Effector memory CD4-positive, alpha-beta T cell (primary cell): ENCODE measurements at places on chromosomes 6 and 20.

GRCh38 chr20:8796088-8796660 is 272.7 kb upstream of the PLCB4 start:
- no peak for DNase-seq

DNA sequence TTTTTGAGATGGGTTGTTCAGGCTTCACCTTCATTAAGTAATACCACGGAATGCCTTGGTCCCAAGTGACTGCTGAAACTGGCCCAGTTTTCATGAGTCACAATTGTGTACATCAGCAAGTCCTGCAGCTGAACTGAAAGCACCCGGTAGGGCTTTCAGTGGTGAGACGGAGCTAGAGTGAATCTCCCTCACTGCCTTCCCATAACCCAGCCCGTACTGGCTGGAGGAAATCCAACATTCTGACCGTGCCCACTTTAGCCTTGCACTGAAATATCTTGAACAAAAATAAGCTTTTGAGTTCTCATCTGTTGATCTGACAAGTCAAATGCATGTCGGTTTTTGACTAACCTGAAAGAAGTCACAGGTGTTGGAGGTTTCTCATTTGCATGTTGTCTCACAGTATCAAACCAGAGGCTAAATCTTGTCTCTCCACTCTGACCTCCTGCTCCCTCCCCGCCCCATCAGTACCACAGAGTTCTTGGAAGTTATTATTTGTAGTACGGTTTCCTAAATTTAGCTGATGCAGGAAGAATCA is 35.9 kb downstream of the DUSP22 start:
- DNase-seq: no peak

DNA sequence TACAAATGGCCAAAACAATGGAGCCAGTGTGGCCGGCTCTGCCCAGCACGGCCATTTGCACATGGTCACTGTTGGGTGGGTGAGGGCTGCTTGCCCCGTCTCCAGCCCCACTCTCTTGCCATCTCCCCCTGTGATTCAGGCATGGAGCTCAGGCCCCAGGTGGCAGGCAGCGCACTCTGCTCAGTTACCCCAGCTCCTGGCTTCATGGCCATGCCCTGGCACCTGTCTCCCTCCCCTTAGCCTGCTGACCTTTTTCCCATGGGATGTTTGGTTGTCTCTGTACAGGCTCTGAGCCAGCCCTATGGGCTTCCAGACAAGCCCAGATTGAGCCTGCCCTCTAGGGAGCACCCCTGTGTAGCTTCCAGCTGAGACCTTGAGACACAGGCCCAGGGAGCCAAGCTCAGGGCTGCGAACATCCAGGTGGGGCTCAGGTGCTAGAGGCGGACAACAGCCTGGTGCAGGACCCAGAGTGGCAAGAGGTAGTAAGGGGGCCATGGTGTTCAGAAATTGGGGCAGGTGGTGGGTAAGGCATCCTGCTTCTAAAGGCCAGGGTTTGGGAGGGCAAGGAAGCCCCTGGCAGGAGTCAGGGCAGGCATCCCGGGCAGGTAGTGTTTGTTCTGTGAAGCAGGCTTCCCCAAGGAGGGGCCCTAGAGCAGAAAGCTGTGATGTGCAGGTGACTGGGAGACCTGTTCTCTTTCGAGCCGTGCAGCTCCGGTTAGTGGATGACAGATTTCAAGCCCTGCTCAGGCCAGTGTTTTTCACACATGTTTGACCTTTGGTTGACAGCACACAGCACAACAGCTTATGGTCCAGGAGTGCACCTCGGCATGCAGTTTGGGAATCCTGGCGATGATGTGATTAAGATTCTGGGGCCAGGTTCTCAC is 17.7 kb downstream of the SYNJ2 start:
- no peak for DNase-seq

DNA sequence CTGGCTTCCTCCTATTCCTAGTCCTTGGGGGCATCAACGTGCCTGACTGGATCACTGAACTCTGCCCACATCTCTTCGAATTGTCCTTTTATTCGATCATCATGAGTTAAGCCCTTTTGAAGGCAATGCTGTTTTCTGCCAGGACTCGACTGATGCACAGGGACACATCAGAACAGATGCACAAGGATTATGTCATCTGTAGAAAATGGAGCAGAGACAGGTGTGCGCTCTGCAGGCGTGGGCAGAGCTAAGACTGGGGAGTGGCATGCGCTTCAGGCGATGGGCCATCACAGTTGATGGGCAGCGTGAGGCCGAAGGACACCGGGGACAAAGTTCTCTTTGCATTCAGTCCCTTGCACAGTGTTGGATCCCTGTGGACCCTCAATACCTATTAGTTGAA is 13.1 kb downstream of the GABRR1 start:
- DNase-seq: no peak

GRCh38 chr20:36040571-36040970 is 72.2 kb downstream of the CNBD2 start:
- no peak for DNase-seq

- no peak for DNase-seq
Measured at GRCh38 chr6:95364016-95364604, 213.2 kb upstream of the MANEA start.

GRCh38 chr20:24208652-24209051 is 220.1 kb upstream of the GGTLC1 start:
- DNase-seq: no peak

- no peak for DNase-seq
Measured at GRCh38 chr20:61493798-61494305, 241.8 kb downstream of the CDH4 start.

- DNase-seq: no peak
Measured at GRCh38 chr6:56693246-56693607, 50.5 kb upstream of the DST start.

GRCh38 chr6:30882759-30883684 is 1.3 kb upstream of the DDR1 start:
- no peak for DNase-seq

DNA sequence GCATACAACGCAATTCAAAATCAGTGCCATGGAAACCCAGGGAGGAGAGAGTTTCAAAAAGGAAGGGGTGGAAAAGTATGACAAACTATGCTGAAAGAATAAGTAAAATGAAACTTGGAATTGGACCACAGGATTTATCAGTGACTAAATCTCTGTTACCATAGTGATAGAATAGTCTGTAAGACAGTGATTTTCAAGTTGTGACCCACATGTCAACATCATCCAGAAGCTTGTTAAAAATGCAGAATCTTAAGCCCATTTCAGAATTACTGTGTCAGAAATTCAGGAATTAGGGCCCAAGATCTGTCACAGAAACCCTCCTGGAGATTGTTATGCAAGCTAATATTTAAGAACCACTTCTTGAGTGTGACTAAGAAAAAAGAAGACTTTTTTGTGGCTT is 417.7 kb upstream of the JAG1 start:
- DNase-seq: no peak

DNA sequence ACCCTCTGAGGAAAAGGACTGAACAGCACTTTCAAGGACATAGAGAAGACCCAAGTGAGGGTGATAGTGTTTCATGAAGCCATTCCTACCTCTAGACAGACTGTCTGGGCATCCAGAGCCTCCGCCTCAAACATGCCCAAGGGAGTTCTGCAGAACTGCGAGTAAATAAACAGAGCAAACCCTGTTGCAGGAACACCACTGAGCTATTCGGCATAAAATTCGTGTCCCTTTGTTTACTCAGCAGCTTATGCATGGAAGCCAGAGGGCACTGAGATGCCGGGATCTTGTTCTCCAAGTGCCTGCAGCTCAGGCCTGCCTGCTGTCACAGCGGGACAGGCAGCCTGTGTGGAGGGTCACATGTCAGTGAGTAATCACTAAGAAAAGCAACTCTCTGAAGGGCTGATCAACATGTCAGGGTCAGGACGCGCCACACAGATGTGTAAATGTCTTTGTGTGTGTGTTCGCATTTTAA is 164.9 kb upstream of the HEY2 start:
- DNase-seq: no peak

DNA sequence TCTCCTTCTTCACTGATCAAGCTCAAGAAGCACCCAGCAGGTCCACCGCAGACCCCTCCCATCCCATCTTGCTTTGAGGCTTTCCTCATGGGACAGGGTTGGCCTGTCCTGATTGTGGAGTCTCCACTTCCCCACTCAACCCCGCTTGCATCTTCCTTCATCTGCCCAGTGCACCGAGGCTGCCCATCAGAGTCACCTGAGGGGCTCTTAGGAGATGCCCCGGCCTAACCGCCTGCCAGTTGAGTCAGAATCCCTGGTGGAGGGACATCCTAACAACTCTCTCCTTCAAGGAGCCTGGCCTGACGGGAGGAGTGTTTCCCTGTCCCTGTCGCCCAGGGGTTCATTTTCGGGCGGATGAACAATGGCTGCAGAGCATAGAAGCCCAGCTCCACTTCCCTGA is 46.1 kb downstream of the RBM38 start:
- DNase-seq: no peak

GRCh38 chr6:47034421-47034820 is 7.7 kb downstream of the ADGRF1 start:
- no peak for DNase-seq

- no peak for DNase-seq
Measured at GRCh38 chr6:30893001-30893591, 8.8 kb downstream of the DDR1 start.

DNA sequence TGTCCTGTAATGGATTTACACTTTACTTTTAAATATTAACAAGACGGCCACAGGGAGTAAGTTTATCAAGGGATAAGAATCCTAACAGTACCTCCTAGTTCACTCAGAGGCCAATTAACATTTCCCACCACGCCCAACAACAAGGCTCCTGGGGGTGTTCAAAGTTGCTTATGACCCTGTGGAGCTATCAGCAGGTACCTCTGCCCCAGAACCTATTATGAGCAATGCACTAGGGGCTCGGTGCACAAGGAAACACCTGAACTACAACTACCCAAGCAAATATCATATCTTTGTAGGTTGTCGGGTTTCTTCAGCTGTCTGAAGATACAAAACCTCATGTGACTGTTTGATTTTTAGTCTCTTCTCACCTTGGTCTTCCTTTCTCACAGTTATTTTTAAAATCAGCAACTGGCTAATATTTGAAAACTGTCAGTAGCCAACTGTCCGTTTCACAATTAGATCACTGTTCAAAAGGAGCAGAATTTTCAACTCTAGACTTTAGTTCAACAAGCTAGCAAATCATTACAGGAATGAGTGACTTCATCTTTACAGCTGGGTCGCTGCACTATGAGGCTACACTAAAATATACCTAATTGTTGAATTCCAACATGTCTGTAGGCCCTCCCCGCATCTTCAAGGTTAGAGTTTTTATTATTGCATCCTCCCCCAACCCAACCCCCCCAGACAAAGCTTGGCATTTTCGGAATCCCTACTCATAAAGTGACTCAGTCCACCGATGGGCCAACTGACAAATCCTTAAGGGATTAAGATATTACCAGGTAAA is 38.1 kb downstream of the B4GALT5 start:
- DNase-seq: no peak

DNA sequence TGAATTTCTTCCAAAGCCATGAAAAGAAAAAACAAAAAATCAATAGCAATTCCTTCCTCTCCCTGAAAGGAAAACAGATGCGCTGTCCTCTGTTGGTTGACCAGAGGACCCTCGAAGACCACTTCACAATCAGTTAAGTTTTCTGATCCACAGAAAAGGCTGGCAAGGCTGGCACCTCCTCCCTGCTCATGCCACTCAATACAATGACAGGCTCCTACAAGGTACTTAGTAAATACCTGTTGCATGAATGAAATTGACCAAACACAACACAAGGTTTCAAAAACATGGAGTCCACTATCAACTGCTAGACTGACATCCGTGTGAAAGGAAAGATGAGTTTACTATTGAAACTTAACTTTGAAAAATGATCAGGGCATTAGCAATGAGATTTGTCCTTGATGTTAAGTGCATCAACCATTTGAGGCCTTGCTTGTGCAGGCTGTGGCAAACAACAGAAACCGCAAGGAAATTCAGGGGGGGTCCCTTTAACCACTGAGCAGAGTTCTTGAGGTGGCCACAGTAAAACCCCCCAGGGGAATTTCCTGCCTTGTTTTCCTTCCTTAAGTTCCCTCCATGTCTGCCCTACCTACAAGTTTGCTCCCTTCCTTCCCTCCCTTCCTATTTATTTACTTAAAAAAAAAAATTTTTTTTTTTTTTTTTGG is 27.9 kb upstream of the RTF2 start:
- DNase-seq: peak; percentile 53

- no peak for DNase-seq
Measured at GRCh38 chr6:105112577-105112976, 67.2 kb downstream of the POPDC3 start.

DNA sequence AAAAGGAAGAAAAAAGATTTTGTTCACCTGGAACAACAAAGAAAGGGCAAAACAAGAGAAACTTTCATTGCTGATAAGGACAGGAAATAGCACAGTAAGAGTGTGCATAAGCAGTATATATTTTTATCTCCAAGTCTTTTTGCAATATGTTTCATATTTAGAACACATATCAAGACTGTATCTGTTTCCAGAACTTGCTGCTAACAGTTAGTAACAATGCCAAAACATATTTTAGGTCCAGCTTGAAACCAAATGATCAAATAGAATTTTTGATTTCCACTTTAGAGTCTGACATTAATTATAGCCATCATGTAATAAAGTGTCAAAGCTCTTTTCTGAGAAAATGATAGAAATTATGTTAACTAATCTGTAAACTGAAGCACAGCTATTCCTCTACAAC is 143.5 kb upstream of the SUPT3H start:
- no peak for DNase-seq

- no peak for DNase-seq
Measured at GRCh38 chr20:1870792-1871550, 24.2 kb upstream of the SIRPA start.

DNA sequence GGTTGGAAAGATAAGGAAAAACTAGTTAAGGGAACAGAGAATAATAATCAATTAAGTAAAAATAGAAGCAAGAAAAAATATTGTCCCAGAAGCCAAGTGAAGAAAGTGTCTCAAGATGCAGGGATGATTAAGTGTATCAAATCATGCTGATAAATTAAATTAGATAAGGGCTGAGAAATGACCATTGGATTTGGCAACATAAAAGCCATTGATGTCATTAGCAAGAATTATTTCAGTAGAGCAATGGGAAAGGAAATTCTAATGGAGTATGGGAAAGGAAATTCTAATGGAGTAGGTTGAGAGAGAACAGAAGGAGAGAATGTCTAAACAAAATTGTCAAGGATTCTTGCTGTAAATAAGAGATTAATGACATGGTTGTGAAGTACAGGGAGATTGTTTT is 146.8 kb downstream of the TFAP2B start:
- DNase-seq: no peak

- peak; percentile 20 for DNase-seq
Measured at GRCh38 chr20:21235484-21236445, 67.4 kb upstream of the XRN2 start.

DNA sequence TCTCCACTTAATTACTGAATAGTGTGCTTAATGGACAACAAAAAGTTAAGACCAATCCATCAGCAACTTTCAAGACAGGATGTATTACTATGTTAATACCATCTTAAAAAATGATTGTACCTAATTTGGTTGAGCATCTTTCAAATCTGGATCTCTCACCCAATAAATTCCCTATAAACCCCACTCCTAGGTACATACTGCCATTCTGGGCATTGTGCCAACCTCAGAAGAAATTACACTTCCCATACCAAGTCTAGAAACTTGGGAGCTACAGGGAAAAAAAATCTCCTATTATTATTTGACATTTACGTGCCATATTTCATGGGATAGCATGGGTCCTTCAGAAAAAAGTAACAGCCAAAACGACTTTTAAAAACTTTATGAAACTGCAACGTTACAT is 5.1 kb downstream of the SYNCRIP start:
- DNase-seq: no peak
